ENCODE measurements at places on chromosomes 1 and 21.

DNA sequence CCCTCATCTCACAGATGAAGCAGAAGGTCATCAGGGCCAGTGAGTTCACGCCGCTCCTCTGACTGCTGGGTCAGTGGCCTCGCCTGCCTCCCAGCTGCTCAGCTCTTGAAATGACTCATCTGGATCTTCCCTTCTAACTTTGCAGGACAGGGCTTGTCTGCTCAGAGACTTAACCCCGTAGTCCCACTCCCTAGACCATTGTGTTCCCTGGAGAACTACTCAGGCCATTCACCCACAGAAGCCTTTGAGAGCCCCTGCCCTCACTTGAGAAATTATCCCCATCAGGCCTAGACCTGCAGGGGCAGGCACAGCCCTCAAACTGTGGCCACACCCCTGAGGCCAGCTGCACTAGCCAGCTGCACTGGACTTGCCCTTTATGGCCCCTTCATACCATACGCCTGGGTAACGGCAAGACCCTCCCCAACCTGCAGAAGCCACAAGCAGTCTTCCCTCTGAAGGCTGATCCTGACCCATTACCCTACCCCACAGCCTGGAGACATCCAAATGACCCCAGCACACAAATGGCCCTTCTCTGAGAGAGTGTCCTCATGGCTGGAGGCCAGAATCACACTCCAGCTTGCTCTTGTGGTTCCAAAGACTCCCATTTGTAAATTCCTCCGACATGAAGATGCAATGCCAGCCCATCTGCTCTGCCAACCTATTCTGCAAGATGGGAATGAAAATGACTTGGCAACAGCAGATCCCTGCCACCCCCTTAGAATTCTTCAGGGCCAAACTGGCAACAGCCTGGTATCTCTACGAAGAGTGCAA lies 33.2 kb downstream of the RCSD1 start:
- ATAC-seq = no peak

GRCh38 chr21:33761441-33762036 lies 119.2 kb downstream of the ITSN1 start:
- no peak for ATAC-seq

- ATAC-seq = no peak
Measured at GRCh38 chr1:67457247-67457646, 27.0 kb upstream of the SERBP1 start.

DNA sequence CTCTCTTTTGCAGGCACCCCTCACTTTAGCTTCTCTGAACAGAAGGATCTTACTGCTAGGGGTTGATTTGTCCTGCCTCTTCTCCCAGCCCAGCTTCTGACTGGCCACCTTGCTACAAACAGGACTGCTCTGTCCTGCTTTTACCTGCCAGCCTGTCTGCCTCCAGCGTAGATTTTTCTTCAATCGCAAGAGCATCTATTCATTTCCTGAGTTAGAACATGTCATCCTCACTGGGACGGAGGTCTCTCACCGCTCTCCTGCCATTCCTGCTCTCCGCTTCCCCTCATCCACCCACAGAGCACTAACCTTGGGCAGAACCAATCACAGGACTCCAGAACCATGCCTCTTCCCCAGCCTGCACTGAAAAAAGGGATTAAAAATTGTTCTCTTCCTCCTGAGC lies 3.5 kb upstream of the ATP1B1 start:
- ATAC-seq = no peak

- no peak for ATAC-seq
Measured at GRCh38 chr1:177487481-177487880, 316.7 kb downstream of the BRINP2 start.

- no peak for ATAC-seq
Measured at GRCh38 chr1:182394055-182394775, 2.6 kb upstream of the GLUL start.

DNA sequence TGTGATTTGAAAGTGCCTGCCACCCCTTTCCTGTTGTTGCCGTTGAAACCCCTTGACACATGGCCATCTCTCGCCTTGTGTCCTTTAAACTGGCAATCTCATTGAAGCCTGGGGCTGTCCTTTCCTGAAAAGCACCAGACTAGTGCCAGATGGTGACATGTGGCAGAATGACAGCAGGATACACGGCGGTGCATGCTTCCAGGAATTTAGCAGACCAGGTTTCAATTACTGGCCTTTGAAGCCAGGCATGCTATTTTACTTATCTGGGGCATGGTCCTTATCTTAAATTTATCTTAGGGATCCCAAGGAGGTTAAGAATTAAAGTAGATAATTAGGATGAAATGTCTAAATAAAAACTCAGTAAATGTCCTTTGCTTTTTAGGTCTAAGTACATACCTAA lies 15.2 kb downstream of the PLPPR4 start:
- no peak for ATAC-seq

GRCh38 chr1:230141021-230141648 lies 74.1 kb downstream of the GALNT2 start:
- no peak for ATAC-seq

Measured in activated CD4-positive, CD25-positive, alpha-beta regulatory T cell treated with anti-CD3 and anti-CD28 coated beads, Interleukin-2, amount 50 U/mL, for 24 hours (primary cell).